KBM-7 (cell line): ENCODE measurements at places on chromosomes 16 and 17.
A peak's percentile ranks its signal among the peaks of the same experiment; 100 is the strongest.

DNA sequence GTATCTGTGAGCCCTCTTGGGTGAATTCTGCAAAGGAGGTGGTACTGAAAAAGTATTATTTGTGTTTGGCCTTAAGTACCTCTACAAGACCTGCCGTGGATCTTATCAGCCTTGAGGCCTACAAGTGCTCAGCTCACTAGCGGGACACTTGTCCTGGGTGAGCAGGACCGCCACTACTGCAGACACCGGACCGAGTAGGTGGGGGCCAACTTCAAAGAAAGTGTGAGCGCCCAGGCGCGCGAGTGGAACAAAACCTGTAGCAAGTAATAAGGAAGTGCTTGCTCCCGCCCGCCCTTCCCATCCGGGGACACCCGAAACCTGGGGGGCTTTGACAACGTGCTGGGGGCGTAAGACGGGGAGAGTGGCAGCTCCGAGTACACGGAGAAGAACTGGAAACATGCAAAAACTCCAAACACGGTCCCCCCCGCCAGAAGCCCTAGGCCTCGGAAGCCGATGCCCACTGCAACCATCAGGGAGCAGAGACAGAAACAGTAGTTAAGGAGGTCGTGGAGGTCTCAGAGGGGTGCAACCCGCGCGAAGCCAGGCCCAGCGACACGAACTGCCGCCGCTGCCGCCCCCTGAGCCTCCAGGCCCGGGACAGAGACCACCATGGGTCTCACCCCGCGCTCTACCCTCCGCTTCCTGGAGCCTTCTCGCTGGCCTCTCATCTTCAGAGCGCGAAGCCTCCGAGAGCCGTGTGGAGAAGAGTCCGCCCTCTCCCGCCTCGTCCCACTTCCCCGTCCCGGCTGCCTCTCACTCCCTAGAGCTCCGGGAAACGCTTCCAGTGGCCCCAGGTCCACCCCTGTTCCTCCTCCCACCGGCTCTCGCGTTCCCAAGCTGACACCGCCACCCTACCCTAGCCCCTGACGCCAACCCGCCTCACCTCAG is 537 bp downstream of the CNOT1 start:
- DNase-seq: peak; percentile 60

- no peak for DNase-seq
These were observed 71.0 kb downstream of the CMC2 start for GRCh38 chr16:80935691-80936090.

DNA sequence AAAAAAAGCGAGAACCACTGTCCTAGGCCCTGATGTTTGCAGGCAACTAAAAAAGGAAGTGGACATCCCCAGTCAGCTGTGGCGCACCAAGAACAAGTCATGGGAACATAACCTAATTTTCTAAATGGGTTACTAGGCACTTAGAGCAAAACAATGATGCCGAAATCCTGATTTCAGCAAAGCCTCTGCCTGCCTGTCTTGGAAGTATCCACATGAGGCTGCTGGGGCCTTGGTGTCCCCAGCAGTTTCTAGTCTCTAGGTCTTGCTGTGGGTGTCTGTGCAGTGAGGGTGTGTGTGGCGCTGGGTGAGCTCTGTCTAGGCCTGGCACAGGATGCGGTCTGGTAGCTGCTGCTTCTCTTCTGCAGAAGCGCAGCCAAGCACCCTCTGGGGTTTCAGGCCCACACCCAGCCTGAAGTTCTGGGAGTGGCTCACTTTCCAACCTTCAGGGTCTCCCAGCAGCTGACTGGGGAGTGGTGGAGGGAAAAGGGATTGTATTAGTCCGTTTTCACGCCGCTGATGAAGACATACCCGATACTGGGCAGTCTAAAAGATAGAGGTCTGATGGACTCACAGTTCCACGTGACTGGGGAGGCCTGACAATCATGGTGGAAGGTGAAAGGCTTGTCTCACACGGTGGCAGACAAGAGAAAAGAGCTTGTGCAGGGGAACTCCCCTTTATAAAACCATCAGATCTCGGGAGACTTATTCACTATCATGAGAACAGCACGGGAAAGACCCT is 21.1 kb downstream of the STH start:
- DNase-seq: peak; percentile 15

GRCh38 chr16:56610609-56611111 is 2.3 kb downstream of the MT2A start:
- no peak for DNase-seq

- no peak for DNase-seq
These were observed 48.3 kb downstream of the KATNIP start for GRCh38 chr16:27598220-27598619.

- no peak for DNase-seq
These were observed 68.2 kb upstream of the ZNF423 start for GRCh38 chr16:49924078-49924477.

GRCh38 chr17:65058146-65058545 is 1.6 kb upstream of the GNA13 start:
- no peak for DNase-seq

DNA sequence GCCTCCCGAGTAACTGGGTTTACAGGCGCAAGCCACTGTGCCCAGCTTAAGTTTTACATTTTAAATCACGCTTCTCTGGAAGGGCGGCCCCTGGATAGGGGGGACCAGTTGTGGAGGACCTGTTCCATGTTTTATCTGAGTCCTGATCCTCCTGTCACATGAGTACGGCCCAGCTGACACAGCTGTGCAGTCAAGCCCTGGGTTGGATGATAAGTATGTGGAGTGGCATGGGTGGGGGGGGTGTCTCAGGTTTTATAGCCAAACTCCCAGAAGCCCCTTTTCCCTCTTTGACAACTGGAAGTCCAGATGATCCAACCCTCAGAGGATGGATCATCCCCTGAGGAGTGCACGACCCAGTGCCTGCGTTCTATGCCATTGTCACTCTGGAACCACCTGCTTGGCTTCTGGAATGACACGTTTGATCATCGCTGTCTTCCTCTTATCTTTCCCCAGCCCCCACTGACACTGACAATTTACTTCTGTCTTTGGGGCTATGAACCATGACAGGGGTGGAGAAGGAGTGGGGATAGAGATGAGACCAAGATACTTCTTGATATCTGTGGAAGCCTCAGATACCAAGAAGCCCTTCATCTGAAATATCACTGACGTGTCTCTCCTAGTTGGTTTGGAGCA is 191.2 kb downstream of the MSI2 start:
- peak; percentile 17 for DNase-seq

DNA sequence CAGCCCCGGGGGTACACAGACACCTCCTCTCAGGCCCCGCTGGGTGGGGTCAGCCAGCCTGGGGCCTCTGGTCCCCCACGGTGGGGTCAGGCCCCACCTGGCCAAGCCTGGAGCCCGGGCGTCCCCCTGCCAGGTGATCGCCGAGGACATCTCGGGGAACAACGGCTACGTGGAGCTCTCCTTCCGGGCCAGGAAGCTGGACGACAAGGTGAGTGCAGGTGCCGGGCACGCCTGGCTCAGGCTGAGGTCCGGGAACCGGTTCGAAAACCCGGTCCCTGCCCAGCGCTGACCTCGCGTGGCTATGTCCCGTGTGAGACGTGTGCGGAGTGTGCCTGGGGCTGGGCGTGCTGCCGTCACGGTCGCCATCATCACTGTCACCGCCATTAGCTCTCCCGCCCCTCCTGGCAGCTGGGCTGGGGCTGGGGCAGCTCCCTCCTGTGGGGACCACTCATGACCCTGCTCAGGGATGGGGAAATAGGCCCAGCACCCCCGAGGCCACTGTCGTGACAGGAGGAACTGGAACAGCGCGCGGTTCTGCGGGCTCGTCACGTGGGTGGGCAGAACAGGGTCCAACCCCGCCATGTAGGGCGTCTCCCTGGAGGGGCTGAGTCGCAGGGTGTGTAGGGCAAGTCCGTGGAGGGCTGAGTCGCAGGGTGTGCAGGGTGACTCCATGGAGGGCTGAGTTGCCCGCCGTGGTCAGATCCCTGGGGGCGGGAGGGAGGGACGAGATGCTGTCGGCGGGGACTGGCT is 8.5 kb downstream of the CPNE7 start:
- DNase-seq: no peak

GRCh38 chr16:66131156-66131807 is 235.2 kb upstream of the CDH5 start:
- DNase-seq: no peak

DNA sequence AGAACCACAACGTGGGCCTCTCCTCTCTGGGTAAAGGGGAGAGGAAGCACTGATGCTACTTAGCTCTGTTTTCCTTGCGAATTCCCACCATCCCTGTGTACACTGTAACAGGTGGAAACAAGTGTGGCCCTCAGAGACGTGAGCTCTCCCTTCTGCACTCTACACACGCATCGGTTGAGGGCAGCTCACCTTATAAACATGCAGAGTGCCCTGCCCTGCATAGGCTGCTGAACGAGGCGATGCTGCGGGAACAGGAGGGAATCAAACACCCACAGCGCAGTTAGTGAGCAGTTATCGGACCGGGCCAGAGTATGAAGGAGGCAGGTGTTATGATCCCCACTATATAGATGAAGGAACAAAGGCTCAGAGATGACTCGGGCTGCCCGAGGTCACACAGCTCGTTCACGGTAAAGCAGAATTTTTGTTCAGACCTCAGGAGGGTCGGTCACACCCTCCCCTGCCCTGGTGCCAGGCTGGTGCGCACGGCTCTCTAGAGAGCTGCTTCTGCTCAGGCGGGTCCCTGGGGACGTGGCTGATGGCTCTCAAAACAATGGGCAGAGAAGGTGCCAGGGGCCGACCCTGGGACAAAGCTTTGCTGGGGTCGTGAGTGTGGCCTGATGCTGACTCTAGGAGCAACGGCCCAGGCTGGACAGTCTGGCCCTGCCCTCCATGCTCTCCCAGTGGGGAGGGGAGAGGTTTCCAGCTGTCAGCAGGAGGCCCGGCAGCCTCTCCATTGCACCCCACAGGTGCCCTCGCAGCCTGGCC is 68.5 kb downstream of the RPH3AL start:
- no peak for DNase-seq

- no peak for DNase-seq
These were observed 1.3 kb upstream of the BTBD17 start for GRCh38 chr17:74362810-74363498.

DNA sequence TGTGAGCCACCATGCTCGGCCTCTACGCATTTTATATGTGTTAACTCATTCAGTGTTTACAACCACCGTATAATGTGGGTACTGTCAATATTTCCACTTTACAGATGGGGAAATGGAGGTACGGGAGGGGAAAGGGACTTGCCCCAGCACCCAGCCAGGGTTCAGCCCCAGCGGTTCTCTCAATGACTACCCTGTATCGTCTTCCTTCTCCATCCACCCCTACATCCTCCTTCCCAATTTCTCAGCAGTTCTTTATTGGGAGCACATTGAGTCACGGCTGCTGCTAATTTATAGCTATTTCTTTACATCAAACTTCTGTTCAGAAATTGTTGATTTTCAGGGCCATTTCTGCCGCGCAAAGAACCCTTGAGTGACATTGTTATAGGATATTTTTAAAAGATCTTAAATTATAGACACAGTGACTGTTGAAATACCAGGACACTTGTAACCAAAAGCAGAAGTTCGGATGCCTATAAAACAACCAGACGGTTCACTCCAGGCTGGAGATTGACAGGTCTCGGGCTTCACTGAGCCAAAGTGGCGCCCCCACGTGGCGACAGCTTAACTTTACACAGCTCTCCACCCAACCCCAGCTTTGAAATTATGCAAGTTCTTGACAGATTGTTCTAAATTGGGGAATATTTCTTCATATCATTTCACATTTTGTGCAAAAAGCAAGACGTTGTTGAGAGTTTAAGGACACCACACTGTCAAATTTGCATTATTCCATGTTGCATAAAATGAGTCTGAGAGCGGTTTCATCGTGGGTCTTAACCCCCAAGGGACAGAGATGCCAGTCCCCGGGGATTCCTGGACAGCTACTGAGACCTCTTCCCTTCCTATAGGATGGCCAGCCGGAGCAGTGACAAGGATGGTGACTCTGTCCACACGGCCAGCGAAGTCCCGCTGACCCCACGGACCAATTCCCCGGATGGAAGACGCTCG is 11.8 kb downstream of the SYT17 start:
- DNase-seq: peak; percentile 88

GRCh38 chr16:19808061-19808641 is 76.5 kb downstream of the GPRC5B start:
- DNase-seq: no peak

DNA sequence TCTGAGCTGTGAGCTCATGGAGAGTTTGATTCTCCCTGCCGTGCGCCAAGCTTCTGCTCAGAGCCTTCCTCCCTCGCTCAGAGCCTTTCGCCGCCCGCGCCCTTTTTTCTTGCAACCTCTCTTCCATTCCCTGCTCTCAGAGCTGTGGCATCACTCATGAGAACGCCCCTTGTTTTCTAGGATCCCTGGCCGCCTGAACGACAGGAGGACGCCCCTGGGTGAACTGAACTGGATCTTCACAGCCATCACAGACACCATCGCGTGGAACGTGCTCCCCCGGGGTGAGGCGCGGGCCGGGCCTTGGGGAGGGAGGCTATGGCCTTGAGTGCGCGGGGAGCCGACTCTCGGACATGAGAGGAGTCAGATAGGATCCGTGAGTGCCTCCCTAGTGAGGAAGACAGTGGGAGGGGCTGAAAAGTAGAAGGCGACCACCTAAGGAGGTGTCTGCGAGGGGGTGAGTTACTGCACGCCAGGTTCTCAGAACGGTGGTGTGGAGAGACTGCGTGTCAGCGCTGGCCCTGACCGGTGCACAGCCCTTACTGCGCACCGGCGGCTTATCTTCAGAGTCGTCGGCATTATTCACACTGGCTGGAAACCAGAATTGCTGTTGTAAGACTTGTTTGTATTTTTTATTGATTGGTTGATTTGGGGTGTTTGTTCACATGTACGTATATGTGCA is 169.5 kb upstream of the CHMP6 start:
- no peak for DNase-seq

GRCh38 chr17:58665946-58666857 is 25.6 kb downstream of the TEX14 start:
- no peak for DNase-seq

DNA sequence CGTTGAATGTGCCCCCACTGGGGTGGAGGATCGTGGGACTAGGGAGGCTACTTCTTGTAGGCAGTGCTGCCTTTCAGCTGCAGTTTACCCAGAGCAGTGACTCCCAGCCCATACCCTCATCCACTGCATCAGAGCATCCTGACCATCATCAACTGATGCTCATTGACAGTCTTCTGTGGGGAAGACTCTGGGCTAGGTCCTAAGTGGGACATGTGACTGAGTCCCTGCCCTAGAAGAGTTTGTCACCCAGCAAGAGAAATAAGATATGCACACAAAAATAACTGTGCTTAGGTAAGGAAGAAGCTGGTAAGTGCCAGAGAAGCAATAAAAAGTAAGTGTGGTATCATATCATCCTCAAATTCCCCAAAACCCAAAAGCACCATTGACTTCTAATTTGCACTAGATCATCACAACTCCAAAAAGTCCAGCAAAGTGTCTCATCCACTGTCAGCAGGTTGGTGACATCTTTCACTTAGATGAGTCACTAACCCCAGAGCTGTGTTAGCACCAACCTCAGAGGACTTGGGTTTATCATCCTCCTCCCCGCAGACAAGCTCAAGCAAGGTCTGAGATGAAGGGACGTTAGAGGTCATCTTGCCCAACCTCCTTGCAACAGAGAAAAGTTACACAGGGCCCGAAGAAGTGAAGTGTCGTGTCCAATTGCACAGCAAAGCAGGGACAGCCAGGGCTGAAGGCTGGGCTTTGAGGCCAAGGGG is 99.0 kb downstream of the CCDC182 start:
- DNase-seq: no peak

GRCh38 chr17:63516910-63517824 is 6.0 kb upstream of the KCNH6 start:
- no peak for DNase-seq

GRCh38 chr17:38980490-38981217 is 13.5 kb upstream of the FBXO47 start:
- DNase-seq: no peak
